GM06990 (cell line): ENCODE measurements at places on chromosomes 7 and 10.

GRCh38 chr7:123789817-123790216 lies 41.0 kb upstream of the WASL start:
- DNase-seq: no peak

DNA sequence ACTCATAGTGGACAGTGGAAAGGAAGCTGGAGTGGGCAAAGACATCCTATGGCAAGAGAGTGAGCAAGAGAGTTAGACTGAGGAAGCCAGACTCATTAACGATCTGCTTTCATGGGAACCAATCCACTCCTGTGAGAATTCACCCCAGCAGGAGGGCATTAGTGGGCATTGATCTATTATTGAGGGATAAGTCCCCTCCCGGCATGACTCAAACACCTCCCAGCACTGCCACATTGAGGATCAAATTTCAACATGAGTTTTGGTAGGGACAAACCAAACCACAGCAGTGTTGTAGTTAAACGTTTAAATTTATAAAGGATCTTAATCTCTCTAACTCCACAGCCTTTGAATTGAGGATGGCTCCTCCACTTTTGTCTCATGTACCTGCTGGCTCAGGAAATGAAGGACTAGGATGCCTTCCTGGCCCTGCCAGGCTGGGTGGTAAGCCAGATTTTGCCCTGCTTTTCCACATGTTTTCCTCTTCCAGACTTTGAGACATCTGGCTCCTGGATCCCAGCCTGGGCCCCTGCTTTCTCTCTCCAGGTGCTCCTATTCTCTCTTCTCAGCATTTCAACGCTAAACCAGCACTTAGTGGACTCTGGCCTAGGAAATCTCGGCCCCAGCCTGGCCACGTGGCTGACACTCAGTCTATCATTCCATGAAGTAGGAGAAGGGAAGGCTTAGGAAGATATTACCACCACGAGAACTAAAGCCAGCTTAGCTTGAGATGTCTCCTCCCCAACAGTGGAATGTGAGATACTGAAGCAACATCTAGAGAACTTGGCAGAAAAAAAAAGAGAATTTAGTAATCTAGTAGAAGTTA lies 96.5 kb upstream of the PIP4K2A start:
- DNase-seq: no peak

DNA sequence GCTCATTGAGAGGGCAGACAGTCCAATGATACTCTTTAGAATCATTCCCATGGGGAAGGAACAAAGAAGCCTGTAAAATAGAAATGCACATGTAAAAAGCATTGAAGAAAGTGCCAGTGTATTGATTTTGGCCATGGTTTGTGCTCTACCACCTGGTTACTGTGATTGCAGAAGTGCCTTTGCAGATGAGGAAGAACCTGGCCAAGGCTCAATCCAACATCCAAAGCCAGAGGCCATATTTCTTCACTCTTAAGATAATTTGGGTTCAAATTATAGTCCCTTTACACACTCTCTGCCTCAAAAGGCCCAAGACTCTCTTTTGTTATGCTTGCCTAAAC lies 122.1 kb downstream of the EGFR start:
- no peak for DNase-seq

- no peak for DNase-seq
These were observed 66.5 kb upstream of the SHTN1 start for GRCh38 chr10:117071286-117072050.

DNA sequence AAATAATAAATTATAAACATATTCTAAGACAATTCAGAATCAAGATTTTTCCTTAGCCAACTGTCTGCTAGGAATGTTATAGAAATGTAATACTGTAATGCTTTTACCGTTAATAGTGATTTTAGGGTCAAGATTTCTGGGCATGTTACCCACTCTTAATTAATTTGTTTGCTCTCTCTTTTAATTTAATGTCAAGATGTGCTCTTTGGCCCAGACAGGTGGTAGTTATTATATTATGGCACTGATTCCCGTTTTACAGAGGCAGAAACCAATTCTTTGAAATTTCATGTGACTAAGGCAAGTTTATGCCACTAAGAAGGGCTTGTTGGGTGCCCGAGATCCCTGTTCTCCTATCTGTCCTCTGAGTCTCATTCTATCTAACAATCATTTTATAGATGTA lies 959 bp upstream of the FAM107B start:
- DNase-seq: no peak
